NCI-H526 treated with DMSO at 0.1 percent for 48 hours (cell line): ENCODE measurements at places on chromosomes 4 and X.

DNA sequence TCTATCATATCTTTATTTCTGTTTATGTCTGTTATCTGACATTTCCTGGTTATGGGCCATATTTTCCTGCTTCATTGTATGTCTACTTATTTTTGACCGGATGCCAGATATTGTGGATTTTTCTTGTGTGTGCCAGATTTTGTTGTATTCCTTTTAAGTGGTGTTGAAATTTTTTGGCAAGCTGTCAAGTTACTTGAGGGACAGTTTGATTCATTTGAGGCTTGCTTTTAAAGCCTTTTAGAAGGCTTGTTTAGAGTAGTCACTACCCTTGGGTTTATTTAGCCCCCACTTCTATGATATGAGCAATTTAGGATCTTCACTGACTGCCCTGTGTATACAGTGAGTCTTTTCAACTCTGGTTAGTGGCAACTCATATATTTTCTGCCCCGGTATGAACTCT, 29.2 kb upstream of the NPY2R start:
- DNase-seq, result no peak

- DNase-seq, result no peak
Observed at GRCh38 chr4:30828264-30828926, 108.2 kb downstream of the PCDH7 start.

DNA sequence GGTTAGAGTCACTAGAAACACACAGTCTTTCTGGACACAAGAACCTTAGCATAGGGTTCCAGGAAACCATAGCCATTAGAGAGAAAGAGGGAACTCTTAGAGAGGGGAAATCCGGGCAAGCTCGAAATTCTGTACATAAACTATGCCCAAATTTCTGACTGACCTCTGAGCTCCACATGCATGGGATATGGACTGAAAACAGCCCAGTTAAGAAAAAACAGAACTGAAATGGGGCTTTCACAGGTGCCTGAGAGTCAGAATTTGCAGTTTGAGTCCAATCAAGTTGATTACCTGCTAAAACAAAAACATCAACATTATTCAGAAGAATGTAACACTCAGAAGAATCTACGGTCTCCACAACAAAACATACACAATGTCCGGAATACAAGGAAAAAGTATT, 13.1 kb downstream of the DCHS2 start:
- no peak for DNase-seq

GRCh38 chr4:1038948-1039492, 27.6 kb downstream of the FGFRL1 start:
- DNase-seq, result no peak

- DNase-seq, result no peak
Observed at GRCh38 chr4:128244379-128244778, 43.2 kb downstream of the PGRMC2 start.

- no peak for DNase-seq
Observed at GRCh38 chrX:72306085-72306801, 529 bp upstream of the CITED1 start.

DNA sequence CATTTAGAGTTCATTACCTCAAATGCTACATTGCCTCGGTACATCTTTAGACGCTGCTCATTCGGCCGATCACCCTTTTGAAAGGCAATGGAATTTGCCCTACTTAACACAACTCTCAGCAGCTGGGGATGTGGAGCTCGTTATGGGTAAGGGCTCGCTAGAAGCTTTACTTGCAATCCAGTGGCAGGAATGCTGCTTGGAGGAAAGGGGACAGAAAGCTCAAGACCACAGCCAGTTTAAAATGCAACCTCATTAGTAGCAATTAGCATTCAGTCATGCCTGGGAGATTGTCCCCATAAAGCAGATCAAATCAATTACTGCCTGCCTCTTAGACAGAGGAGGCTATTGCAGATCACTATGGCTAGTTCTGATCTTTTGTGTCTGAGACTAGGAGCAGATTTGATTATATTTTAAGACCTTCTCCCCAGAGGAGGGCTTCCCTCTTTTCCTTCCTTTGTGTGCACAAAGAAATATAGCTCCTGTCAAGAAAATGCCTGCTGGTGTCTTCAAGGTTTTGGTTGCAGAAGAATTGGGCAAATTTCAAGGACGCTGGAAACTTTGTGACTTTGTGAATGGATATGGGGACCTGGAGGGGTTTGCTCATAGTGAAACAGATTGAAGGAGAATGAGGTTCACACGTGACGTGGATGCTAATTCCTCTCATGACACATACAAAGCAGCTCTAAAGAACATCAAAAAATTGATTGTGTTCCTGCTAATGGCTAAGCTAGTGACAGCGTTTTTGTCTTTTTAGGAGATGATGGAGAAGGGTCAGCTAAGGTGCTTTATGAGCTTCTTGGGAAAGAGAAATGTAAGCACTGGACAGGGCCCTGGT, 237.5 kb upstream of the GLRA2 start:
- DNase-seq, result no peak

GRCh38 chr4:41751449-41752061, 3.0 kb upstream of the PHOX2B start:
- DNase-seq, result no peak

DNA sequence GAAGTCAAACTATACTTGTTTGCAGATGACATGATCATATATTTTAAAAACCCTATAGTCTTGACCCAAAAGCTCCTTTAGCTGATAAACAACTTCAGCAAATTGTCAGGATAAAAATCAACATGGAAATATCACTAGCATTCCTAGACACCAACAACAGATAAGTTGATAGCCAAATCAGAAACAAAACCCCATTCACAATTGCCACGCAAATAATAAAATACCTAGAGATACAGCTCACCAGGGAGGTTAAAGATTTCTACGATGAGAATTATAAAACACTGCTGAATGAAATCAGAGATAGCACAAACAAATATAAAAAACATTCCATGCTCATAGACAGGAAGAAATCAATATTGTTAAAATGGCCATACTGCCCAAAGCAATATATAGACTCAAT, 605.0 kb upstream of the GRIA3 start:
- no peak for DNase-seq

- DNase-seq, result no peak
Observed at GRCh38 chrX:9494771-9495170, 29.9 kb downstream of the TBL1X start.

- DNase-seq, result no peak
Observed at GRCh38 chr4:111405989-111406388, 739.3 kb upstream of the FAM241A start.

DNA sequence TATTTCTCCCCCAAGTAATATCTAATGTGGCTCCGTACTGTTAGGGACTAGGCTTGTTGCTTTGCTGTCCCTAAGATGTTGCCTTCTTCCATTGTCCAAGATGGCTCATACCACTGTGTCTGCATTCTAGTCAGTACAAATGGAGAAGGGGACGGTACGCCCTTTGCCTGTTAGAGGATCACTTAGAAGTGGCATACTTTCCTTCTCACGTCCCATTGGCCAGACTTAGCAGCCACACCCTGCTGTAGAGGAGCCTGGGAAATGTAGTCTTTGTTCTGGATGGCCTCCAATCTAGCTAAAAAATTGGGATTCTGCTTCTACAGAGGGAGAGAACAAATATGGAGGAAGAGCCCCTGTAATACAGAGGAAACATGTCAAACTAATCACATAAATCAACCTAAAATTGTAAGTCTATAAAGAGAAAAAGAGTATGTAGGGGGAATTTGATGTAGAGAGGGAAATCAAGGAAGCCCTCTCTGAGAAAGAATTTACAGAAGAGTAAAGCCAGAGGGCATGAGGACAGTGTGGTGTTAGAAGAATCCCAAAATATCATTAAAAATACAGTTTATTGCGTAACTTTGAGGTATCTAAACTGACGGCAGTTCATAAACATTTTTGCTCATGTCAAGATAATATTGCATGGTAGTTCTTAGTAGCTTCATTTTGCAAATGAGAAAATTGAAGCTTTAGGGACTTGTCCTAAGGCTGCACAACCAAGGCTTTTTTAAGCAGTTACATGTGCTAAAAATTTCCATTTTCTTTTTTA, 15.1 kb downstream of the PRIMPOL start:
- no peak for DNase-seq

GRCh38 chr4:36027203-36027602, 217.1 kb downstream of the ARAP2 start:
- DNase-seq, result no peak

DNA sequence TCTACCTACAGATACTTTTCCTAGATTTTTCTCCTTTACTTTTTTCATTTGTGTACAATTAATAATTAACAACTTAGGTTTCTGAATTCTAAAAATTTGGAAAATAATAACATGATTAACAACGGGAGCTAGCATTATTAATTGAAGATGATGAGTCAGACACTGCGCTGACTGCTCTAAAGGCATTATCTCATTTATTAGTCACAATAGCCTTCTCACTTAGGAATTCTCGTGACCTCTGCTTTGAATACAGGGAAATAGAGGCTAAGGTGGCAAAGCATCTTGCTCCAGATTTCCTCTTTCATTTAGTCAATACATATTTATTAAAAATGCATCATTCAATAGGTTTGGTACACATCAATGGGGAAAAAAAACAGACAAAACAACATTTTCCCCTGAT, 441.3 kb downstream of the PCDH18 start:
- DNase-seq, result no peak

GRCh38 chr4:8422327-8422726, 18.2 kb downstream of the ACOX3 start:
- DNase-seq, result no peak

DNA sequence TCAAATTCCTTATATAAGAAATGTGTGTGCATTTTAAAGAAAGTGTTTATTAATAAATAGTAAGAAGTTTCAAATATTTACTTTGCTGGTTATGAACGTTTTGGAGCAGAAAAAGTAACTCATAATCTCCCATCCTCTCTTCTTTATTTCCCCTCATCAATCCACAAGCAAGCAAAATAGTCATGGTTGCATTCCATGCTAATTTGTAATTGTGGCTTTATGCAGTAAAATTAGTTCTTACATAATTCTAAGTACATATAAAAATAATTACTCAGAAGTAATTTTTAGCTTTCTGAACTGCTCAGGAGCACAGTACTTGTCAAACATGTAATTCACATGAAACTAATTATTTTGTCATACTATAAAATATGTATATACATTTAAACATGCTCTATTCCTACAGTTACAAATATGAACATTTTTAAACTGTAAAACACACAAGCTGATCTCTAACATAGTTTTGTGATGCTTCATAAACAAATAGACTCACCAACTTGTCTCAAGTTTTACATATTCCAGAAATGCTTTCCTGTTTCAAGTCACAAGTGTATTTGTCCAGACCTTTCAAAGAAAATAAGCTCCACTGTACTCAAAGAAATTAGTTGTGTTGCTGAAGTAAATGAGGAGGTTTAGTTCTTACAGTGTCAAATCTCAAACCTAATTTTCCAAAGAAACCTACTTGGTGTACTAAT, 218.9 kb downstream of the PABPC4L start:
- no peak for DNase-seq

GRCh38 chr4:40316333-40316781, 18.8 kb upstream of the CHRNA9 start:
- no peak for DNase-seq

DNA sequence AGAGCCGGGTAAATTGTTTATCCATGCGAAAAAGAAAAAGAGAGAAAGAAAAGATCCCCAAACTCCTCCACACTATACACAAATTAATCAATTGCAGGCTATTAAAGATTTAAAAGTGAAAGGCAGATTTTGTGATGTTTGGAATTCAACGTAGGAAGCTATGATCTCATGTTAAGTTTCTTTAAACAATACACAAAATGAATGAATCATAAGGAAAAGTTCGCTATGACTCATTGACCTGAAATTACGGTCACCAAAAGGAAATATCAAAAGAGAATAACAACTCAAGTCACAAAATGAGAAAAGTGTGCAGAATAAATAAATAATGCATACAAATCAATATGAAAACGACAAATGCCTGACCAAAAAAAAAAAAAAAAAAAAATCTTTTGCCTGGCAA, 28.6 kb downstream of the CLNK start:
- DNase-seq, result no peak

DNA sequence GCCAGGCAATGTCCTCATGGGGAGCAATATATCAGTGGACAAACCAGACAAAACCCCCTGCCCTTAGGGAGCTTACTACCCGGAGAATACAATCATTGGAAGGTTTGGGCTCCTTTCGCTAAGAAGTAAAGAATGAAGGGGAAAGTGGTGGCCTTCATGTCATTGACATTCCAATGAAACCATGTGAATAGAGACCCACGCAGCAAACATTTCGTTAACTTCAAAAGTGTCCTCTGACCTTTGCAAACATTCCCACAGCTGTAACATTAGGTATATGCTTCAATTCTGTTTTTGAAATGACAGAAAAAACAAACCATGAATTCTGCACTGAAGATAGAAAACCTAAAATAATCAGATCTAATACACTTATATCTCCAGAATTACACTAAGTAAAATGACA, 7.0 kb downstream of the ATP8A1 start:
- no peak for DNase-seq

- DNase-seq, result no peak
Observed at GRCh38 chr4:71992571-71993312, 39.1 kb upstream of the NPFFR2 start.

- no peak for DNase-seq
Observed at GRCh38 chr4:119286377-119287002, 35.4 kb downstream of the FABP2 start.

DNA sequence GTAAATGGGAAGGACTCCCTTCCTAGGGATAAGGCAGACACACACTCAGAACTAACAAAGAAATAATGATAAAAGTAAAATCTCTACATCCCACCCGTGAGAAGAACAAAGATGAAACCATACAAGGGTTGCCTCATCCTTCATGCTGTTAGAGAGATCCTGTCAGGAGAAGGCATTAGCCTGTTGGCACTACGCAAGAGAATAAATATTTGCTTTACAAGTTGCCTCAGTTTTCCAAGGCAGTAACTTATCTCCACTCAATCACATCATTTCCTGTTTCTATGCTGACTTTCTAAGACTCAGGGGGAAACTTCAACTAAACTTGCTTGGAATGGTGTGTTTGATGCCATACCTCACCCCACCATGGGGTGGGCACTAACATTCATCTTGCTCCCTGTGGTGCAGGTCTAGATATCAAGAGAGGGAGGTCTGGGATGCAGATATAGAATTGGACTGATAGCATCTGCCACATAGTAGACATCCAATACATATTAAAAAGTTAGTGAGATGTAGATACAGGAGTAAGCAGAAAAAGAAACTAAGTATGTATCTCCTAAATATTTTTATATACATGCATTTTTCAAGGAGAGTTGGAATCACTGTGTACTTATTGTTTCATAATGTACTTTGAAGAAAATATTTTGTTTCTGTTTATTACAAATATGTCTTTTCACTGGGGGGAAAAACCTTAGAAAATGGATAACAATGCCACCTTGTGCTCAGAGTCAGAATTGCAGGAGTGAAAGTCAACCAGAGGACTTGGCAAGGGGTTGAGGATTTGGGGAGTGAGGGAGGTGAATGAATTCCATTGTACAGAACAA, 57.2 kb upstream of the BEX4 start:
- DNase-seq, result peak; percentile 3

- peak; percentile 29 for DNase-seq
Observed at GRCh38 chr4:151324124-151324751, 1.2 kb downstream of the SH3D19 start.

DNA sequence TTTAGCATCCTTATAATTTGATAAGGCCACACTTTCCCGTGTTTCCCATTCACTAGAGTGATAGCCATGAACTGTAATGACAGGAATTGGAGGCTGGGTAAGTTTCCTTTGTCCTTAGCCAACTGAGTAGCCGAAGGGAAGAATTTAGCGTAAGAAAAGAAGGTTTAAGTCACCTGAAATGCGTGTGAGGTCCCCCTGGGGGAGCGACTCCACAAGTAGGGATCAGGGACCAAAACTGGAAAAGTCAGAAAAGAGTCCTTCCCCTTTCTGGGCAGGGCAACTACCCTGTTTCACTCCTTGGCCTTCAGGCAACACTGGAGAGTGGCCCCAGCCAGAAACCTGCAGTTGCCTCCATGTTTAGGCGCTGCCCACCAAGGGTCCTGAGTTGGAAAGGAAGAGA, 81.6 kb upstream of the MED14 start:
- DNase-seq, result no peak
